ENCODE measurements at places on chromosomes 7 and 10.
A peak's percentile ranks its signal among the peaks of the same experiment; 100 is the strongest.

GRCh38 chr10:6124666-6125065 lies 35.8 kb downstream of the RBM17 start:
- no peak for DNase-seq

DNA sequence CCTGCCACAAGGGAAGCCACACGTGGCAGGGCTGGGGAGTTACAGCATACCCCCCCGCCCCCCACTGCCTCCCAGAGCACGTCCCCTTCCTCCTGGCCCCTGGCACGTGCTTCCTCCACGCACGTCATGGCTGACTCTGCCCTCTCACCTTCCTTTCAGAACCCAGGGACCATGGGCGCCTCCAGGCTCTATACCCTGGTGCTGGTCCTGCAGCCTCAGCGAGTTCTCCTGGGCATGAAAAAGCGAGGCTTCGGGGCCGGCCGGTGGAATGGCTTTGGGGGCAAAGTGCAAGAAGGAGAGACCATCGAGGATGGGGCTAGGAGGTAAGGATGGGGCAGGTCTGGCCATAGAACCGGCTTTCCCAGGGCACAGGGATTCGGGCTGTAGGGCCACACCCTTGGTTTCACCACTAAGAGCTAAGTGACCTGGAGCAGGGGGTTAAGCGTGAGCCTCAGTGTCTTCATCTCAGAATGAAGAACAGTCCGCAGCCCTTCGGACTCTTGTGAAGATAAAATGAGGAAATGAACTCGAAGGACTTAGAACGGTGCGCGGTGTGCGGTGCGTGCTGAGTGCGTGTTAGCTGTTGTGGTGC lies 2.5 kb downstream of the NUDT1 start:
- DNase-seq, result no peak

DNA sequence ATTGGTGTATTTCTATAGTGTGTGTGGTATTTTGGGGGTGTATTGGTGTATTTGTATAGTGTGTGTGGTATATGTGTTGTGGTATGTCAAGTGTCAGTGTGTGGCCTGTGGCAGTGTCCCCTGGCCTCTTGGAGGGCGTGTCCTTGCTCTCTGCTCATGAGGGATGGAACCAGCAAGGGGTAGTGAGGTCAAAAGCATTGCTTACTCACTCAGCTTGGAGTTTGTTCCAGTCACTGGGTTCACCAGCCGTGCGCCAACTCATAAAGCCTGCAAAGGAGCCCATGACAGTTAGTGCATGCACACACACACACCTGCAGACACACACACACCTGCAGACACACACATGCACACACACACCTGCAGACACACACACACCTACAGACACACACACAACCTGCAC lies 4.3 kb upstream of the TRPV6 start:
- DNase-seq, result no peak

DNA sequence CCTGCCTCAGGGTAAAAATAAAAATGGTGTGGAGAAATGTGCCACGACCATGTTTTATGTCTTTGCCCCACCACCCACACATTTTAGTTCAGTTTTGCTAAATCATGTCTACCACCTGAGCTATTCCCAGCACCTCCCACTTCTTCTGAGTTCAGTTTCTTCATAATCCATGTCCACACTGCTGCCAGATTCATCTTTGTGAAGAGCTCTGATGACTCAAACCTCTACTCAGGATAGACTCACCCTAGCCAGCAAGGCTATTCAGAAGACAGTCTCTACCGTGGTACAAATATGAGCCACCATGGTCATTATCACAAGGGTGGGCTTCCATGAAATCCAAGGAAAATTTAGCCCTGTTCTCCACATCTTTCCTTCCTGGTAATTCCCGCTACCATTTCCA lies 231.1 kb upstream of the PRKCQ start:
- DNase-seq, result no peak

GRCh38 chr7:74225400-74225799 lies 15.6 kb downstream of the LAT2 start:
- no peak for DNase-seq

GRCh38 chr7:134085311-134085710 lies 41.8 kb upstream of the LRGUK start:
- DNase-seq, result no peak

- no peak for DNase-seq
Measured at GRCh38 chr10:52308251-52309031, 5.6 kb upstream of the DKK1 start.

- no peak for DNase-seq
Measured at GRCh38 chr10:132493246-132493755, 44.3 kb upstream of the INPP5A start.

GRCh38 chr7:135121868-135122267 lies 26.0 kb upstream of the TMEM140 start:
- no peak for DNase-seq

- DNase-seq, result no peak
Measured at GRCh38 chr10:87064651-87065050, 30.0 kb downstream of the GLUD1 start.

- DNase-seq, result no peak
Measured at GRCh38 chr7:158366916-158367633, 220.5 kb downstream of the PTPRN2 start.

DNA sequence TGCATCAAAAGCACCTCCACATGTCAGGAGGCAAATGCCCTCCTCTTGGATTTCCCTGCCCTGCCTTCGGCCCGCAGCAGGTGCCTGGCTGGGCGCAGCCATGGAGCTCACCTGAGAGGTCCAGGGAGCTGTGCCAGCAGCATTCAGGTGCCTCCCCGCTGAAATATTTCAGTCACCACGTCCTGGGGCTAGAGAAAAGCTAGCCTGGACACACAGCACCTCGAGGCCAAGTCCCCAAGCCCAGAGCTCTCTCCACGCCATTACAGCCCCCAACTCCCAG lies 102.7 kb downstream of the MAD1L1 start:
- no peak for DNase-seq

DNA sequence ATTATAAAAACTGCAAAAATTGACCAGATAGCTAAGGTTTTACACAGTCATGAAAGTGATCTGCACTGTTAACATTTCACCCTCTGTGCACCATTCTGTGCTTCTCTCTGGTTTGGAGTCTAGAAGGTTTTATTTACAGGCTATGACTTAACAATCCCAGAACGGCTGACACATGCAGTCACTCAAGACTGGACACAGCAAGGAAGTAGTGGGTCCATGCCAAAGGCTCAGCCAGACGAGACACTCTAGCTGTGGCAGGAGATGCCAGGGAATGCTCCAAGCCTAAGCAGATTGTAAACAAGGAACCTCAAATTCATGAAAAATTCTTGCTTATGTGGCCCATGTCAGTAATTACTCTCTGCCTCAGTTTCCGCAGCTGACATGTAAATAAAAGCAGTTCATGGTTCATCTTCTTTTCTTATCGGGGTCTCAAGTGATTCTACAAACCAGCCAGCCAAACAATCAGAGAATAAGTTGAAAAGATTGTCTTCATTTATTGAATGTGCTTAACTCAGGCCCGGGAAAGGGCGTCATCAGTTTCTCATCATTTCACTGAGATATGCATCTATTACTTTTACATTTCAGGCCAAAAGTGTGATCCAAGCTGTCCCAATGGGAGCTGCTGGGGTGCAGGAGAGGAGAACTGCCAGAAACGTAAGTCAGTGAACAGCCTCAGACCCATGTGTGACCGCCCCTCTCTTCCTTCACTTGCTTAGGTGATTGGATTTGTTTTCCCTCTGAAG lies 132.1 kb downstream of the EGFR start:
- DNase-seq, result no peak

GRCh38 chr7:100887516-100888290 lies 1.8 kb downstream of the UFSP1 start:
- peak; percentile 31 for DNase-seq

DNA sequence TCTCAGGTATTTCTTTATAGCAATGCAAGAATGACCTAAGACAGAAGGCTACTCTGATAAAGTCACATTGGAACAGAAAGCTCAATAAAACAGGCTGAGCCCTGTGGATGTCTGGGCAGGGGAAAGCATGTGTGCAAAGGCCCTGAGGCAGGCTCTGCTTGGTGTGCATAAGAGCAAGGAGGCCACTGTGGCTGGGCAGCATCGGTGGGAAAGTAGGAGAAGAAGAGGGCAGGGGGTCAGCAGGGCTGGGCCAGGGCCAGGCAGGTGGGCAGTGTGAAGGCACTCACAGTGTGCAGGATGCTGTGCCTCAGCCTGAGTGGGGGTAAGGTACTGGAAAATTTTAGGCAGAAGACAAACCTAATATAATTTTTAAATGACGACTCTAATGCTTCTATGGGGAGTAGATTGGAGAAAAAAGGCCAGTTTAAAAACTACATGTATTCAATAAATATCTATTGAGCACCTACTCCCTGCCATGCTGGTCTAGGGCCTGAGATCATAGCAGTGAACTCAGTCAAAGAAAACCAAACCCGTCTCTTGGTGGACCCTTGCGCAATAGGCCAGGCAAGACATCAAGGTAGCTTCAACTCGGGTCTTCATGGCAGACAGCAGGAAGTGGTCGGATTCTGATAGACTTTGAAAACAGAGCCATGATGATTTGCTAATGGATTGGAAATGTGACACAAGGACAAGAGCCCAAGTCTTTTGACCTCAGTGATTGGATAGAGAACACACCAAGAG lies 572.3 kb downstream of the TCERG1L start:
- no peak for DNase-seq

DNA sequence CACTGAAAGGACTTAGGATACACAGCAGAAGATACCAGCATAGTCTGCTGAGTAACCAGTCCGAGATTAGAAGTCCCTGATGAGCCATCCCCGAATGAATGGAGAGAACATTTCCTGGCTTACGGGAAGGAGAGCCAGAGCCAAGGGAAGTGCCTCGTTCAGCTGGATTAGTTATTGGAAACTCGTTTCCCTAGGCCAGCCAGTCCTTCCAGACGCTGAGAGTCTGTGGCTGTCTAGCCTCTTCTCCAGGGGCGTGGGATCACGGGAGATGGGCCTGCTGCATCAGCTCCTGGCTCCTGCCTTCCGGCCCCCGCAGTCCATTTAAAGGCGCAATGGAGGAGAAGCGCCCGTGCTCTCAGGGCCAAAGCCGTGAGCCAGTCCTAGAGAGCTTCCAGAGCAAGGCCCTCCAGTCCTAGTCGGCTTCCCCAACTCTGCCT lies 712.8 kb downstream of the PARD3 start:
- no peak for DNase-seq

DNA sequence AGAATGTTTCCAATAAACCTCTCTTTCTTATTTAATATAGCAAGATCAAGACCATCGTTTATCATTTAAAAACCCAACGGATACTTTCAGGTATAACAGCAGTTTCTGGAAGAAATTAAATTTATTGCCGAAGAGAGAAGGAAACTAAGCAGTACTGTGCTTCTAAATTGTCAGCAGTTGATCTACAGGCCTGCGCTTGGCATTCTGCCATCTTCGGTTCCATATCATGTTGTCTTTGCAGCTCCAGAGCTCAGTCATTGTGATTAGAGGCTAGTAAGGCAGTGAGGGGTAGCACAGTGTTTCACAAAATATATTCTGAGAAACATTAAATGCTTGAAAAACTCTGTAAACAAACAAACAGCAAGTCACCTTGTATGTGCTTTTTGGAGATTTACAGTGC lies 301.3 kb downstream of the REEP3 start:
- no peak for DNase-seq

DNA sequence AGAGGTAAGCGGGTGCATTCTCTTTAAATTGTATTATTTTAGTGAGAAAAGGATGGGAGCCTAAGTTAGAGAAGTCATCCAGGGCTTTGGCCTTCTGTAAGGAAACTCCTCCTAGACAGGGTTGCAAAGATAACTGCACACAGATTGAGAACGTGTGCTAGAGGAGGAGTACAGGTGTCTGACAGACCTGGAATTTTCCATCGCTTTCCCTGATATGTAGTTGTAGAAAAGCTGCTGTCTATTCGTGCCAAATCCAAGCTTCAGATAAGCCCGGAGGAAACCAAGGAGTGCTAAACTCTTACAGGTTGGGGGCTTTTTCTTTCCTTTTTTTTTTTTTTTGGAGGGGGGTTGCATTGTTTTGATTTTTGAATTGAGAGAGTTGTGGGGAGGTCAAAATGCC lies 23.1 kb downstream of the LRRC4 start:
- no peak for DNase-seq

- DNase-seq, result no peak
Measured at GRCh38 chr7:47461161-47461560, 120.8 kb downstream of the TNS3 start.

GRCh38 chr7:138622841-138623240 lies 78.3 kb downstream of the SVOPL start:
- DNase-seq, result no peak

GRCh38 chr10:48456361-48456804 lies 148.5 kb downstream of the ARHGAP22 start:
- DNase-seq, result no peak

- no peak for DNase-seq
Measured at GRCh38 chr10:58648131-58648530, 135.5 kb downstream of the BICC1 start.

- no peak for DNase-seq
Measured at GRCh38 chr7:66331883-66332282, 126.7 kb downstream of the TPST1 start.

DNA sequence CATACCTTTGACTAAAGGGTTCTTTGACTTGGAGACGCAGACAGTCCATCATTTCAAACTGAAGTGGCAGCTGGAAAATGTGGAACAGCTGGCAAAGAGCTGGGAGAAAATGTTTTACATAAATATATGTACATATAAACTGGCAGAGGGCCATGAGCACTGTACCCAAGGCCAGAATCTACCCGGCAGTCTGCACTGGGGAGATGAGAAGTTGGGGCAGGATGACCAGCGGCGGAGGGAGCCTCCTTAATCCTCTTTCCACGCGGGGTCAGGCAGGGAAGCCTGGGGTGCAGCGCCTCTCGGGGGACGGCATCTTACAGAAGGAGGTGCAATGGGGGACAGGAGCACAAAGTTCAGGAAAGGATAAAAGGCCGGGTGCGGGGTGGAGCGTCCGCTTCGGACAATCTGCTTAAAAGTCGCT lies 1.3 kb downstream of the GLI3 start:
- no peak for DNase-seq

GRCh38 chr7:132240821-132241422 lies 335.3 kb downstream of the PLXNA4 start:
- DNase-seq, result no peak

GRCh38 chr10:96651998-96652431 lies 65.2 kb upstream of the TM9SF3 start:
- DNase-seq, result no peak

DNA sequence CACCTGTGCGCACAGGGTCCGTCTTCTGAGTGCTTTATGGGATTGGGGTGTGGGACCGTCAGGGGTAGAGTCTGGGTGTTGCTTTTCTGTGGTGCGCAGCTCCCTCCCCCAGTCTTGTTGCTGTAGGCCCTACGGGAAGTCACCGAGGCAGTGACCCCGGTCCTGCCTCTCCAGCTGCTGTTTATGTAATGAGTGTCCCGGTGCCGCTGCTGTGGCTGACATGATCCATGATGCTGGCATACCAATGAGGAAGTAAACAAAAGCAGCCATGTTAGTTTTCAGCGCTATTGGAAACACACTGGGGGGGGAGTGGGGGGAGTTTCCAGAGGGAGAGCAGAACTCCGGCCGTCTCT lies 1.1 kb downstream of the TRIM8 start:
- DNase-seq, result no peak

Measured in activated CD4-positive, CD25-positive, alpha-beta regulatory T cell (primary cell).